Fibroblast of the conjunctiva (primary cell): ENCODE measurements at places on chromosomes 4 and X.

- no peak for DNase-seq
Observed at GRCh38 chr4:79317711-79318110, 8.2 kb downstream of the NAA11 start.

GRCh38 chr4:44740201-44740600, 13.8 kb upstream of the GNPDA2 start:
- DNase-seq, result no peak

- no peak for DNase-seq
Observed at GRCh38 chr4:183920512-183920911, 15.4 kb downstream of the STOX2 start.

DNA sequence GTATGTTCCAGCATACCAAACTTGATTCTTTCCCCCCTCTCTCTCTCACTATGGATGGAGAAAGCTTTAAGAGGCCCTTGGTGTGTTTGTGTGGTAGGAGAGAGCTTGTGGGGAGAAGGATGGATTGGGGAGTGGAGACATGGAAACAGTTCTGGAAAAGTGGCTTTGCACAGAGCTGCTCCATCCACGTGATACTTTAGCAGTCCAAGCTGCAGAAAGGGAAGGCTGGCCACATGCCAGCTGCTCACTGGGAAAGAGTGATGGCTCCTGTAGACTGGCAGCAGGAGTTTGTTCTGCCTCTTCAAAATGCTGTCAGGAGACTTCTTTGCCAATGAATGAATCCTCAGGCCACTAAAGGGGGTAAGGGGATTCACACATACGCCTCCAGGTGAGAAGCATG, 21.7 kb upstream of the SEC24B start:
- DNase-seq, result no peak

DNA sequence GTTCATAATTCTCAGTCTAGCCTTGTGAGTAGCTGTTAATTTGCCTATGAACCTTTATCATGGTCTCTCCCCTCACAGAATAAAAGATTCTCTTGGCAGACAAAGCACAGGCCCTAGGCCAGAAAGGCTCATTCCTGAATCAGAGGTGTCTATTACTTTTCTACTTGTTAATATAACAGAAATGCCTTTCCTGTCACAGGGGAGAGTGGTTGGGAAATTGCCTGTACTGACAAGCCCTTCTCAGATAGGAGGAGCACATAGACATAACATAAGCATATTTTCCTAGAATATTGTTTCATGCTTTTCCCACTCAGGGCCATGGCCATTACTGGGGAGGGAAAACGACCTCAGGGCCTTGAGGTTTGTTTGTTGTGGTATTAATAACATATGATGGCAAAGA, 308.3 kb downstream of the BMPR1B start:
- no peak for DNase-seq

- DNase-seq, result no peak
Observed at GRCh38 chr4:71066737-71067716, 73.6 kb downstream of the DCK start.

GRCh38 chr4:11954093-11954492, 525.4 kb upstream of the HS3ST1 start:
- DNase-seq, result no peak

DNA sequence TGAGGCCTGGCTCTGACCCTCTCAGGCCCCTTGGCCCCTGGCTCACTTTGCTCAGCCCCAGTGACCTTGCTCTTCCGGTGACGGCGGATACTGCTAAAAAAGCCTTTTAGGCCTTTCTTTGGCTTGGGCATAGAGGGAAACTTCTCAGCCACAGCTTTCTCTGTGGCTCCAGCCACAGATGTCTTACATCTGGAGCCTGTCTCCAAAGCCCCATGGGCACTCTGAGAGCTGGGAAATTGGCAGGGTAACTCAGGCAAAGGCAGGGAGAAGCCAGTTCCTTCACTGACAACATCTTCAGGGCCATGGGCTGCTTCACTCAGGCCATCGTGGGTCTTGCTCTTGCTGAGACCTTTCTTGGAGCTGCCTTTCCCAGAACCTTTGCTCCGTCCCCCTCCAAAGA, 12.8 kb downstream of the AMER1 start:
- DNase-seq, result no peak

GRCh38 chrX:53184836-53185235, 40.2 kb downstream of the KDM5C start:
- no peak for DNase-seq

- DNase-seq, result no peak
Observed at GRCh38 chr4:142752202-142752786, 93.8 kb downstream of the INPP4B start.

DNA sequence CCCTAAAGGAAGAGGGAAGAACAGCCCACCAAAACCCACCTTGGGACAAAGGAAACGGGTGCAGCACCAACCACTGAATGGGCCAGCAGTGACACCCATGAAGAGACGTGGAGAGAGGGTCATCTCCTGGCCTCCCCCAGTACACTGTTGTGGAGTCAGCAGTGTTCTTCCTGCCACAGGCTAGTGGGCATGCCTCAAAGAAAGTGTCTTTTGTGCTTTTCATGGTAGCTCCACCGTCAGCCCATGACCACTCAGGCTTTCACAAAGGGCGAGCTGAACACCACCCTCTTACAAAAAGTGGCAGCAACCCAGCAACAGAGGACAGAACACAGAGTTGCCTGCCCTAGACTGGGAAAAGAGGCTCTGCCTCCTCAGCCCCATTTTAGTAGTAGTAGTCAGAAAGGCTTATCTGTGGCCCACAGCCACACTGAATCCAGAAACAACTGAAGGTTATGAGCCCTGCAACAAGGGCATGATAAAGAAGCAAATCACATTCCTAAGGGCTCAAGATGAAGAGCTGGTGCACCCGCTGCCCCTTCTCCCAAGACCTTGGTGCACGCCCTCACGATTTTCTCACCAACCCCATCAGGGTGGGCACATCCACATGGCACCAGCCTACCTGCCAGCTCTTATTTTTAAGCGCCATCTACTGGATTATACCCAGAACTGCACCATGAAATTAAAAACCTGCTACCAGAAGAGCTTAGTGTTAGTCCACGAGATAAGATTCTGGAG, 53.1 kb downstream of the RAB28 start:
- no peak for DNase-seq

DNA sequence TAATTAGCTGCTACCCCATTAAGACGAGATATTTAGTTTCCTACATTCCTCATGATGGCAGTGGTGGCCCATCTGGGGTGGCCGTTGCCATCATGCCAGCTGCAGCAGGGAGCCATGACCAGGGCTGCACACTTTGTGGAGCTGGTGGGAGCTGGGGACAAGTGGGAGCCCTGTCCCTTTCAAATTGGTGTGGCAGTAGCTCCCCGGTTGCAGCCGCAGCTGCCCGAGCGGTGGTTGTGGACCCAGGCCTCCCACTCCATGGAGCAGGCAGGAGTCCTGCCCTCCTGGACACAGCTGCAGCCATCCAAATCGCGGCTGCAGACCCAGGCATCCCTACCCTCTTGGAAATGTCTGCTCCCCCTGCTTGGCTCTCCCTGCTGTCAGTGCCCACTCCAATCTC, 9.3 kb upstream of the SYTL5 start:
- DNase-seq, result no peak

GRCh38 chrX:111354496-111354895, 57.5 kb downstream of the DCX start:
- DNase-seq, result no peak

DNA sequence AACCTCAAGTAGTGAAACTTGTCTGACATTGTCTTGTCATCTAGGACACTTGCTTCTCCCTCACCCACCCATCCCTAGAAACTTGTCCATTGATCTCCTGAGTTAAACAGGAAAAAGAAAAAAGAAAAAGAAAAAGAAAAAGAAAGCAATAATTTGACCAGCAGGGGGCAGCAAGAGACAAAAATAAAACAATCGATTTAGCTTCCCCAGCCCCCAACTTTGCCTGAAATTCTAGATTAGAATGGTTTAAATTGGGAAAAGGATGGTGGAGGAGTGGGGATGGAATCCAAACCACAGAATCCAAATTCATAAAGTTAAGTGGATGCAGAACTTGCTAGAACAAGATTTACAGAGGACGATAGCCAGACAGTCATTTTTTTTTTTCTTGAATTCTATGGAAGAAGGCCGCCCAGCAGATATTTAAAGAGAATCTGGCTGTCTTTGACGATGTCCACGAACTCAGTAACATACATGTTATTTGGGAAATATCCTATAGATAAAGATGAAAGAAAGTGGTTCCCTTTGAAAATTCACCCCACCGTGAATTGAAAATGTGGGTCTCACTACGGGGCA, 282.9 kb downstream of the USP46 start:
- peak; percentile 43 for DNase-seq

- no peak for DNase-seq
Observed at GRCh38 chr4:26075583-26075982, 161.6 kb downstream of the SMIM20 start.

DNA sequence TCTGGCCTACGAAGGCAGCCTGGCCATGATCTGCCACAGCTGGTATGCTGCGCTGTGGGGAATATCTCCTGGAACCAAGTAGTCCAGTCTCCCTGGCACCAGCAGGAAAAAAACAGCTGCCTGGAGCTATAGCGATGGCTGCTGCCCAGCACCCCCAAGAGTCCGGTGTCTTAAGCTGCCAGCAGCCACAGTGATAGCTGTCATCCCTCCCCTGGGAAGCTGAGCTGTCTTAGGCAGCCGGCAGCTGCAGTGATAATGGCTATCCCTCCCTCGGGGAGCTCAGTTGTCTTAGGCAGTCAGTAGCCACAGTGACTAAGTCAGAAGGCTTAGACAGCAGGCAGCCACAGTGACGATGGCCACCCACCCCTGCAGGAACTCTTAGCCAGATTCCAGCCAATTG, 205.1 kb downstream of the STPG2 start:
- no peak for DNase-seq

GRCh38 chrX:53077207-53078197, 4.7 kb upstream of the TSPYL2 start:
- no peak for DNase-seq
